ENCODE measurements at places on chromosomes 4 and X. TPM values are rescaled to one million over a fixed set of nuclear protein-coding genes. Genes with fewer than 3 reads are reported as not detected.

- no peak for ATAC-seq
- no peaks in the 10 kb centered on the region for H3K36me3 ChIP-seq
- H3K27me3 ChIP-seq: no peaks in the 10 kb centered on the region
- no peak overlapping the region for H3K27ac ChIP-seq
- H3K4me1 ChIP-seq: peaks cover 2% of the 10 kb centered on the region
- no peak overlapping the region for H3K4me3 ChIP-seq
These were observed 278.2 kb upstream of the CXXC4 start for GRCh38 chr4:104772849-104773248.

DNA sequence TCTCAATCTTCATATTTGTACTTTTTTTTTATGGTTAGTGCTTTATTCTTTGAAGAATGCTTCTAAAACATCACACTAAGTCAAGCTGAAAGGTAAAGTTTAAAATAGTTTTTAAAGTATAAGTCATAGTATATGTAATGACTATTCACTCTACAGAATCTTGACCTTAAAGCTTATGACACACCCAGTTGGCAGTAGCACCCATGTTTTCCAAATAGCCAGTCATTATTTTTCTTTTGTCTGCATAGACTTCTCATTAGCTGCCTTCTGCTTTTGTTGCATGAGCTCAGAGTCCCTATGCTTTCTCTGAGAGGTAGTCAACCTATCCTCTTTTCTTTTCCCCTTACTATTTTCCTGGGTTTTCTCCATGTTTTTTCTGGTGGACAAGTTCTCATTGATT is 231.5 kb downstream of the PCDH18 start:
- H3K27me3 ChIP-seq: no peaks in the 10 kb centered on the region
- H3K27ac ChIP-seq: no peak overlapping the region
- no peaks in the 10 kb centered on the region for H3K36me3 ChIP-seq
- H3K4me1 ChIP-seq: no peaks in the 10 kb centered on the region
- ATAC-seq: no peak

DNA sequence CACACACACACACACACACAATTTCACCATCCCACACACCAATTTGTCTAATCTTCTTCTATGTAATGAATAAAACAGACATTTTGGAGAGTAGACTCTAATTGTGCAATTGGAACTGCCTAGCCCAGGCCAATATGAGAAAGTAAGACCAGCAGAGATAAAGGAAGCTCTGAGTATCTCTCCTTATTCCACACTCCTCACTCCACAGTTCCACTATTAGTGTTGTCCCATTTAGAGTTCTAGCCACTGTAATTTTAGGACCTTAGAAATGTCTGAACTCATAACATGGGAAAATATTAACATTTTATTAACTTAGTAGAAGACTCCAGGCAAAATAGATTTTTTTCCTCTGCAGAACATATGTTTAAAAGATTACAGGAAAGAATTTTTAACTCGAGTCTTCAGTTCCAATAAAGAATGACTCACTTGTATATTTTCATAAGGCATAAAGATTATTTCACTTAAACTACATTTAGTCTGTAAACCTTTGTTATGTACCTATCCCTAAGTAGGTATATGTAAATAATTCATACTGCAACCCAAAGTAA is 297.6 kb upstream of the INTU start:
- H3K27ac ChIP-seq: no peak overlapping the region
- no peaks in the 10 kb centered on the region for H3K27me3 ChIP-seq
- H3K4me1 ChIP-seq: no peaks in the 10 kb centered on the region

DNA sequence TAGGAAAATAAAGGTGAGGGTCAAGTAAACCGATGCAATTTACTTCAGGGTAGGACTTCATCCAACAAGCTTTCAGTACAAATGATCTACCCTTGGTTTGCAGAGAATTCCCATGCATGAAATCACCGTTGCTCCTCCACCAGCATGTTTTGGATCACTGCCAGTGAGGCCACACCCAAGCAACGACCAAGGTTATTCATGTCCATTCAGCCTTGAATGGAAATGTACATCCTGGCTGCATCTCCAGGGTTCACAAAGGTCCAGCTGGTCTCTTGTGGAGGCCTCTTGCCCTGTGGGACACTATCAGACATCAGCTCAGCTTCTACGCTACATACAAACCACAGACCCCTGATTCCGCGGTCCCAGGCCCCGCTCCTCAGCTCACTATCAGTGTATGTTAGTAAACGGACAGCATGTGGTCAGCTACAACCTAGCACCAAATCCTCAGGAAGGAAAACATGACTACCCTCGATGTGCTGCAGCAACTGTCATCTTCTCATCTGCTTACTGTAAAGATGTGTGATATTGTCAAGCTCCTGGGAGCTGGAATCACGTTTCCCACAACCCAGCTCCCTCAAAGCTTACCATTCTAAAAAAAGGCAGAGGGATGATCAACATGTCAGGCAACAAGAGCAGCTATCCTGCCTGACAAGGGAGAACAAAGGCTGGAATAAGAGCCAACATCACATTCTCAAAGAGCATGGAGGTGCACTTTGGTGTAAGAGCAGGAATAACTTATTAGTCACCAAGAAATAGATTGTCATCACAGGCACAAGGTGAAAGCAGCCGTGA is 4.9 kb downstream of the LYAR start:
- H3K27me3 ChIP-seq: no peaks in the 10 kb centered on the region
- no peak overlapping the region for H3K4me3 ChIP-seq
- peaks cover 2% of the 10 kb centered on the region for H3K36me3 ChIP-seq

- ATAC-seq: no peak
- H3K27ac ChIP-seq: no peak overlapping the region
- no peaks in the 10 kb centered on the region for H3K36me3 ChIP-seq
- no peaks in the 10 kb centered on the region for H3K27me3 ChIP-seq
These were observed 565.8 kb upstream of the SPANXN1 start for GRCh38 chrX:144681501-144681900.

MBNL3 gene
- total RNA-seq: 3.9 TPM

MAGEA9B gene
- total RNA-seq: not detected

DNA sequence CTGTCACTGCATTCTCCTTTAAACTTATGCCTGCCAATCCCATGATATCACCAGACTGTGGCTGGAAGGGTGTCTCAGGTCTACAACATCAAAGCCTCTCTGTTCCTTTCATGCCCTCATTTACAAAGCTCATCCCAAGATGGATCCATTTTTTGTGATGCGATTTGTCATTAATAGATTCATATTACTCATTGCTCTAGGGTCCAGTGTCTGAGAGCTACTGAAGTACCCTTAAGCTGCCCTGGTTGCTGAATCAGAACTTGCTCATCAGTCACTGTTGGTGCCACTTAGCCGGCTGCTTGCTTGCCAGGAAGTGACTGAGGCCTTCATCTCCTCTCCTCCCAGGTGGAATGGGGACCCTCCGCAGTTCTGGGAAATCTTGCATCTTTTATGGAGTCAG is 395.5 kb upstream of the BOD1L1 start:
- no peaks in the 10 kb centered on the region for H3K27me3 ChIP-seq
- H3K27ac ChIP-seq: no peak overlapping the region
- no peaks in the 10 kb centered on the region for H3K36me3 ChIP-seq

DNA sequence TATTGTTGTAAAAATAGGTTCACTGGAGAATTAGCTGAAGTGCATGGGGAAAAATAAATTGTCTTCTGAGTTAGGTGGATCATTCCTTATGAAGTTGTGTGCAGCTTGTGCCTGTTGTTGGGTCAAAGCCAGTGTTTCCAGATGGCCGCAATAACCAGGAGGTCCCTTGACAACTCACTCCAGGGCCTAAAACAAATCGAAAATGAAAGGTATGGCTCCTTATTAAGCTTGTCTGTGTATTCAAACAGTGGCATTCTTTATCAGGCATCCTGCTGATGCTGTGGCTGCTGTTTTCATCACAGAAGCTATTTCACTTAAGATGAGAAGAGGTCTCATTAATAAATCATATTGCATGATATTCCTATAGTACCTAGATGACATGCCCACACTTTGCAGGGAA is 80.2 kb downstream of the GRIA2 start:
- no peak overlapping the region for H3K27ac ChIP-seq
- no peaks in the 10 kb centered on the region for H3K36me3 ChIP-seq
- no peaks in the 10 kb centered on the region for H3K4me1 ChIP-seq
- no peak overlapping the region for H3K4me3 ChIP-seq
- ATAC-seq: no peak

- no peaks in the 10 kb centered on the region for H3K27me3 ChIP-seq
- no peak for ATAC-seq
- no peaks in the 10 kb centered on the region for H3K4me1 ChIP-seq
- no peak overlapping the region for H3K4me3 ChIP-seq
These were observed 24.2 kb downstream of the ERVMER34-1 start for GRCh38 chr4:52726826-52727580.

DNA sequence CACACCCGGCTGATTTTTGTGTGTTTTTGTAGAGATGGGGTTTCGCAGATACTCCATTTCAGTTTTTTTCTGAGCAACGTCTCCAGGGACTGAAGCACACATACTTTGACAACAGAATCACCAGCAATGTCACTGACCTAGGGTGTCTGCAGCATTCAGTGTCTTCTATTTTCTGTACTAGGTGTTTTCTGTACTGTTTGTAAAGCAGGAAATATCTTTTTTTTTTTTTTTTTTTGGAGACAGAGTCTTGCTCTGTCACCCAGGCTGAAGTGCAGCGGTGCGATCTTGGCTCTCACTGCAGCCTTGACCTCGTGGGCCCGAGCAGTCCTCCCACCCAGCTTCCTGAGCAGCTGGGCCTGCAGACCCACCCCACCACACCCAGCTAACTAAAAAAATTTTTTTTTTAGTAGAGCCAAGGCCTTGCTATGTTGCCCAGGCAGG is 8.9 kb downstream of the ADD1 start:
- H3K27ac ChIP-seq: no peak overlapping the region
- no peak overlapping the region for H3K4me3 ChIP-seq
- peaks cover 54% of the 10 kb centered on the region for H3K4me1 ChIP-seq
- peak; percentile 68 for ATAC-seq
- peaks cover 17% of the 10 kb centered on the region for H3K36me3 ChIP-seq

DNA sequence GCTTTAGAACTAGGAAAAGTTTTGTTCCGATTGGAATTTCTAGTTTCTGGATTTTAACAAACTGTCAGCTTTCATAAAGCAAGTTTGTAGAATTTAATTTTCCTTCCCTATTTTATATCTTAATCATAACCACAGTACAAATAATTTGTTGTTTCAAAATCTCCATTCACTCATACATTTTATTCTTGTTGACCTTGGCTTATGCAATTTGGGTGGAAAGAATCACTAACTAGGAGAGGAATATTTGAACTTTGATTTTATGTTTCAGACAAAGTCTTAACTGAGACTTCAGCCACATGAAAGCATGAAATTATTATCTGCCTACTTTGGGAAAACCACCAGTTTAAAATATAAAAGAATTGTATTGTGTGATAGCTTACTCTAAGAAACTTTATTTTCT is 427.9 kb downstream of the SPRY1 start:
- no peak overlapping the region for H3K27ac ChIP-seq
- H3K27me3 ChIP-seq: no peaks in the 10 kb centered on the region
- peaks cover 2% of the 10 kb centered on the region for H3K4me1 ChIP-seq
- H3K4me3 ChIP-seq: no peak overlapping the region
- ATAC-seq: no peak

- H3K4me1 ChIP-seq: no peaks in the 10 kb centered on the region
- no peaks in the 10 kb centered on the region for H3K27me3 ChIP-seq
- H3K4me3 ChIP-seq: no peak overlapping the region
- no peak for ATAC-seq
- peaks cover 23% of the 10 kb centered on the region for H3K36me3 ChIP-seq
These were observed 30.4 kb upstream of the CLTRN start for GRCh38 chrX:15694941-15695451.

DNA sequence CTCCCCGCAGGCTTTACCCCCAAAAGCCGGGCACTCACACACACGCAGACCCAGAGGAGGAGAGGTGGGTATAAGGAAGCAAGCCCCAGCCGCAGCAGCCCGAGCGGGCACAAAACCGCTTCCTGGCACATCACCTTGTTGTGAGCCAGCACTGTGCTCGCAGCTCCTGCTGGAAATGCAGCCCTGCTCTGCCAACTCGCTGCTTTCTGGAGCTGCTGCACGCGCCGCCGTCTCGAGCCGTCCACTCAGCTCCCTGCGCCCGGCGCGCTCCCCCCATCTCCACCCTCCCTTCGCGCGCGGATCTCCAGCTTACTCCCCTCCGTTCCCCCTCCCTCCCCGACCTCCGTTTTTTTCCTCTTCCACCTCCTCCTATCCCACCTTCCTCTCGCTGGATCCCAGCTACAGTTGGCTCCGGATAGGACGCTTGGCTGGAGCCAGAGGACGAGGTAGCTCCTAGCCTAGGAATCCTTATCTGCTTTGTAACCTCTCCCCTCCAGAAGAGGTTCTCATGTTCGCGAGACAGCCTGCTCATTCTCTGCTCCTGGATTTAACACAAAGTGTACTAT is at the start of gene SPOCK3:
TSS of gene SPOCK3 (minus strand) at position 179 of the 566 bp plus-strand sequence.
- ATAC-seq: peak; percentile 25
- H3K27me3 ChIP-seq: peaks cover 29% of the 10 kb centered on the region
- no peaks in the 10 kb centered on the region for H3K36me3 ChIP-seq
- no peak within 1 kb of the TSS for H3K27ac ChIP-seq

DNA sequence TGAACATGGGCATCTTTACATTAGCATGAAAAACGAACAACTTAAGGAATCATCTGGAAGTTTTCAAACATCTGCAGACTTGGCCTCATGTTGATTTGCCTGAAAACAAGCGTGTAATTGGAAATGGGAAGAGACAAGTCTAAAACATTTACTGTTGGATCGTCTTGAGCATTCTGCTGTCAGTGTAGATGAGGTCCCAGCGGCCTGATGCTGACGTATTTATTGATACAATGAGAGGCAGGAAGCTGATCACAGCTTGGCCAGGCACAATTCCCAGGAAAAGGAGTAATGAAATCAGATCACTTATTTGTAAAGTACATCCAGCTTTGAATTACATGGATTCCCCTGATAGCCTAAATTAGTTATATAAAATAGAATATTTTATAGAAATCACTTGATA is 210.6 kb downstream of the CLCN4 start:
- H3K4me3 ChIP-seq: no peak overlapping the region
- H3K27me3 ChIP-seq: no peaks in the 10 kb centered on the region
- H3K36me3 ChIP-seq: no peaks in the 10 kb centered on the region
- no peak overlapping the region for H3K27ac ChIP-seq
- no peak for ATAC-seq

DNA sequence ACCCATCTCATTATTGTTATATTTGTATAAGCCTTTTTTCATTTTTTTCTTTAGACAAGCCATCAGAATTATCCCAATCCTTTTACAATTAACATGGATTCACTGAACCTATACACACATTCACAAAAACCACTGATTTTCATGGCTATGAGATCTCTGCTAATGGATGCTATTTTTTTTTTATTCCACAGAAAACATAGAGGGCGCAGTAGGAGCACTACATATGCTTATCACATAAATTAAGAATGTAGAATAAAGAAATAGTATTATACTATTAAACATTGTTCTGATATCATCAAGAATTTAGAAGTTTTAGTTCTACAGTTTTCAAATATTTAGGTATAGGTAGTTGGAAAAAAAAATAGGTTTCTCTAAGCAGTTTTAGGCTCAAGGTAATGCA is 1477.4 kb downstream of the ARAP2 start:
- no peak for ATAC-seq
- no peaks in the 10 kb centered on the region for H3K4me1 ChIP-seq
- H3K27me3 ChIP-seq: no peaks in the 10 kb centered on the region

DNA sequence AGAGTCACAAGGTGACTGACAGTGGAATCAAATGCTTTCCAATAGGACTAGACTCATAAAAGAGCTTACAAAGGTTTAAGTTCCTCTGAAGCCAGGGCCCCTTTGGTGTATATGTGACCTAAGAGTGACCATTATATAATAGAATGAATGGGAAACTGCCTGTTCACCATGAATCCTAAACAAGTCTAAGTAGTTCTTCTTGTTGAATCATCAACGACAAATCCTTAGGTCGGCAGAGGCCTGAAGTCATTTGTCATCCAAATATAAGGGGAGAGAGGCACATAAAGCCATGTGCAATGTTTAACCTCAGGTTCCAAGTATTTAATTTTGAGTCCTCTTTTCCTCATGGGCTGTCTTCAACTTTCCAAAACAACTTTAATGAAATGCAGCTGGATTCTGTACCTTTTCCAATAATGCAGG is 122.4 kb downstream of the RASL11B start:
- peak overlapping the region; percentile 21 for H3K27ac ChIP-seq
- ATAC-seq: no peak
- H3K4me1 ChIP-seq: peaks cover 35% of the 10 kb centered on the region
- no peak overlapping the region for H3K4me3 ChIP-seq

Data from gastroesophageal sphincter (tissue), 4 donors.